ENCODE measurements at places on chromosomes 11 and 22.

DNA sequence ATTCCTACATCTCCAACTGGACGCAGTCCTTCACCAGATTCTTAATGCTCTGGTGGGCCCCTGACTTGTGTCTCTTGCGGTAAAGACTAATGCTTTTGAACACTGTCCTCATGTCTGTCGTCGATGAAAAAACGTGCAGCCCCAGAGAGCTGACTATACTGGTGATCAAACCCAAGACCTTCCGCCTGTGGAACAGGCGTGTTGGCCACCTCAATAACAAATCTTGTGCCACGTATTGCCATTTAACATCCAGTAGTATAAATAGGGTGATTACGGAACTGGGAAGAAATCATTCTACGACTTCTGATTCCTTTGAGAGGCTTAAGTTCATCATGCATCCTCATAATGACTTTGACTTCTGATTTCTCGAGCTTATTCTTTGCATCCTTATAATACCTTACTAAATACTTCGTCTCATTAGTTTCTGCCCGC is 45.6 kb downstream of the OR4D9 start:
- DNase-seq: no peak

DNA sequence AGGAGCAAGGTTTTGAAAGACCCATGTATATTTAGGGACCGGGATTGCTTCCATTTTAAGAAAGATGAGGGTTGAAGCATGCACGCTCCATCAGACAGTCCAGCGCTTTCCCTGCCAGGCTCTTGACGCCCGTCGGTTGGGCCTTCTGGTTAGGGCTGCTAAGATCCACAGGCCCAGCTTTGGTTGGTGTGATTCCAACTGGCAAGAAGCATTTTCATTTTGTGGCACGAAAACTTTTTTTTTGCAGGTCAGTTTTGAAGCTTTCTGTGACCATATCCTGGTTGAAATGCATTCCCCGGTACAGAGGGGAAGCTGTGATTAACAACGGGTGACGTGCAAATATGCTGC is 34.3 kb upstream of the MPPED1 start:
- no peak for DNase-seq

DNA sequence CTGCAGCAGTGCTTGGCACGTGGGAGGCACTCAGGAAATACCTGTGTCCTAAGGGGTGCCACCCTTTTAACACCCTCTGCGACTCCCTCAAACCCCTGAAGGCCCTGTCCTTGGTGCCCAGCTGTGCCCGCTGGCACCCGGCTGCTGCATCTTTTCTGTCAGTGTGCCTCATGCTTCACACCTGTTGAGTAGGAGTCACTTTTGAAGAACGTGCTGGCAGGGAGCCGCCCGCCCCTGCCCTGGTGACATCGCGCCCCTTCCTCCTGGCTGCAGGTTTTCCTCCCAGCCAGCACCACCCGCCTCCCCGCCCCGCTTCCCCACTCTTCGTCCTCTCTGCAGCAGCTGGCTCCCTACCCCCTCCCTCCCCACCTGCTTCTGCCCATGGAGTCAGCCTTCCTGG is 17.8 kb downstream of the FRMD8 start:
- DNase-seq: no peak

DNA sequence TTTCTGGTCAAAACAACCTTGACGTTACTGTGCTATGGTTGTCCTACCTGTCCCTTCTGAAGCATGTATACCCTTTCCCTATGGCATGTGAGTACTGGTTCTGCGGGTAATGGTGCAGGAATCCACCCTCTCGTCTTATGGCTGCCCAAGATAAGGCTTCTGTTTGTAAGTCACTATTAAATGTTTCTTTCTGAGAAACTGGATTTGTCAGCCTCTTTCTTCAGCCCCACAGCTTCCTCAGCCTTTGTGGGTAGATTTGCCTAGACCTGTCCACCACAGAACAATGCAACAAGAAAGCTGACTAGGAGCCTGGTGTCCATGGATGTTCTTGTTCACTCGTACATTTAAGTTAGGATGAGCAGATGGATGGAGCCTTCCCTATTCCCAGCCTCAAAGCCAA is 14.4 kb downstream of the MMP7 start:
- no peak for DNase-seq

GRCh38 chr11:93969925-93970922 is 50.9 kb upstream of the HEPHL1 start:
- DNase-seq: no peak

- no peak for DNase-seq
Measured at GRCh38 chr11:12547953-12548650, 126.1 kb upstream of the TEAD1 start.

DNA sequence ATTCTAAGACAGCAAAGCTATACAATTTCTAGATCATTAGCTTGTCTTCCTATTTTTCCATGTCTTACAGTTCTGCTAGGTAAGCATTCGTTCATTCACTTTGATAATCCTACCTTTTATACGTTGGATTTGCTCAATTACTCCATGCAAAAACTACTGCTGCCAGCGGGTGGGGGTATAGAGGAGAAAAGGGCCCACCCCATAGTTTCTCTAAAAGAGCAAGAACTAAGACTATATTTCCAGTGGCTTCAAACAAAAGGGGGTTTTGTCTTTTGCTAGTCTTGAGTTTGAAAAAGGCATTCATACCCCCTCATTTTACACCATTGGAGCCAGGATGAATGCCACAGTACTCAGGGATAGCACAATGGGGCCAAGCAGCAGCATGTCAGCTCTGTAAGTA is 155.7 kb downstream of the WT1 start:
- DNase-seq: peak; percentile 65

- DNase-seq: no peak
Measured at GRCh38 chr22:17269607-17270261, 50.5 kb upstream of the ADA2 start.

DNA sequence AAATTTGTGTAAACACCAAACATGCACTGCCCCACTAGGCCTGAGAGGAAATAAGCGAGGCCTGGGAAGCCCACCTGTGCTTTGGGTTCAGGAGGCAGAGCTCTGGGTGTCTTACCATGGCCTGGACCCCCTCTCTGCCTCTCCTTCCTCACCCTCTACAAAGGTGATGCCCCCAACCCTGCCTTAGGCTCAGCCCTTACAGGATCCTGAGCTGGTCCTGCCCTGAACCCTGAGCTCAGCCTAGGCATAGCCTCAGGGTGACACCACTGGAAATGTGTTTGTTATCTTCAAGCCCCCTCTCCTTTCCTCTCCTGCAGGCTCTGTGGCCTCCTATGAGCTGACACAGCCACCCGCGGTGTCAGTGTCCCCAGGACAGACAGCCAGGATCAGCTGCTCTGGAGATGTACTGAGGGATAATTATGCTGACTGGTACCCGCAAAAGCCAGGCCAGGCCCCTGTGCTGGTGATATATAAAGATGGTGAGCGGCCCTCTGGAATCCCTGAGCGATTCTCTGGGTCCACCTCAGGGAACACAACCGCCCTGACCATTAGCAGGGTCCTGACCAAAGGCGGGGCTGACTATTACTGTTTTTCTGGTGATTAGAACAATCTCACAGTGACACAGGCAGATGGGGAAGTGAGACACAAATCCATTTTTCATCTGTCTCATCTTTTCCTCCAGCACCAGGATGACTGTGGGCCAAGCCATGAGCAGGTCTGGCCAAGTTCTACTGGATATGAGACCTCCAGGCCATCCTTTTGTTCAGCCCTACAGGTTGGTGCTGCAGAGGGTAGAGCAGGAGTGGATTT is 117.8 kb downstream of the GGTLC2 start:
- DNase-seq: no peak

GRCh38 chr11:83162377-83162776 is 5.4 kb downstream of the PCF11 start:
- no peak for DNase-seq

DNA sequence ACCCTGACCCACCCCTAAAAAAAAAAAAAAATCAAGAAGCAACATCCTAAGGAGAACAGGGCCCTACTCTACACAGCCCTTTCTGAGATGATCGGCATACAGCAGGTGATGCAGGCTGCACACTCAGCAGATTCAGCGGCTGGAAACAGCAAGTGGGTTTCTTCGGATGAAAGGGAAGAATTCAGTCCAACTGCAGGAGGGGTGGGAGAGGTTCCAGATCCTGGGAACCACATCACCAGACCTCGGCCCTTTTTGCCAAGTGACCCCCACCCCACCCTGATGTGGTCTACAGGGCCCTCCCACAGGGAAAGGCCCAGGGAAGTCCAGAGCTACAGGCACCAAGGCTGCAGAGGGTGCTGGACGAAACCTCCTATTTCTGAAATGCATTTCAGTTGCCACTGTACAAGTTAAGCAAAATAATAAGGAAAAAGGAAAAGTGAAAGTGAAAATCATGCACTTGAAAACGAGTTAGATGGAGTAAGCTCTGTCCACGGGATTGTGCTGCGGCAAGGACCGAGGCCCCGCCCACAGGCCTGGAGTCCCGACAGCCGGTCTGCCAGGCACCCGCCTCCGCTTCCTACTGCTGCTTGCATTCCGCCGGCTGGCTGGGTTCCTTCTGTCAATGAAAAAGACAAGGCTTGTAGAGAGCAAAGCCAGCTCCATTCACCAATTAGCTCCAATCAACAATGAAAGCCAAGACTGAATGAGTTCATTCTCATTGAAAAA is 16.0 kb upstream of the PHLDA2 start:
- DNase-seq: peak; percentile 77

DNA sequence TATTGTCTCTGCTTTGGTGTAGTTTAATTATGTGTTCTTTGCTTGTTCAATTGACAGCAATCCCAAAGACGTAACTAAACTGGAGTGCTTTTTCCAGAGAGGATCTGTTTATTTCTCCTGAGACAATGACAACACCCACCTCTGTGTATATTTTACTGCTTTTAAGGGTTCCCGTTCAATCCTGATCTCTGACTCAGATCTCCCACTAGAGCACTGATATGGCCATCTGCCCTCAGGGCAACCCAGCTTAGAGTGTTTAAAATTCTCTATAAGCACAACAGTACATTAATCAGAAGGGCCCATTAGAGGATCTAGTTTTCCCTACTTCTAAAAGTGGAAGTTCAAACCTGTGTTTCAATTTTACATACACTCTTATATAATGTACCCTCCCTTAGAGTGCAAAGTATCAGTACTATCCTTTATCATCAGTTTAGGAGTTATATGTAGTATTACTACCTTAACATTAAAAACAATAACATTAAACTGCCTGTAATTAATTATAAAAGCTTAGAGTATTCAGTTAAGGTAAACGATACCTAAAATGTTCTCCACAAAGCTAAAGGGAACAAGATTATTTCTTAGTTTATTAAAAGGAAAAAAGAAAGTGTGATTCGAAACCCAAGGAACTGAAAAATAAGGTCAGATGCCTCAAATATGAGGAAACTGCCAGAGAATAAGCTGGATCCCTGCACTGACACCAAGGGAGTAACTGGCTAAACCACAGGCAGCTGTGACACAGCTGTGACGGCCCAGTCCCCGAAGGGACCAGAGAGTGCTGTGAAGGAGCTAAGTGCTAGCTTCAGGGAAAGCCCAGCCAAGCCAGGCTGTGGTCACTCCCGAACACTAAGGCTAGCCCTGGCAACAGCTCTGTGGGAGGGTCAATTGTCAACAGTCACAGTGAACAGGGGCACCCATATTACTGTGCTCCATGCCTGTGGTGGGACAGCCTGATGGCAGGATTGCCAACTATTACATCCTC is 15.2 kb downstream of the UFD1 start:
- peak; percentile 44 for DNase-seq

DNA sequence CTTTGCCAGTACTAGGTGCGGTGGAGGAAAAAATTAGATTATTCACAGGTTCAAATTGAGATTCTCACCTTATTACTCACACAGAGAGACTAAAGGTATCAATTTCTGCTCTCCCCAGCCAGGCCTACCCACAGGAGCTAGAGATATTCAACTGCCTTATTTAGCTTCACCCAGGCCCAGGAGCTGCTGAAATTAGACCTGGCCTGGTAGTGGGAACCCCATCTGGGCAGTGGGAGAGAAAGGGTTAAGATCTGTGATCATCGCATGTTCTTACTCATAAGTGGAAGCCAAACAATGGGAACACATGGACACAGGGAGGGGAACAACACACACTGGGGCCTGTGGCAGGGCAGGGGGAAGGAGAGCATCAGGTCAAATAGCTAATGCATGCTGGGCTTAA is 20.9 kb upstream of the MICAL2 start:
- no peak for DNase-seq

- no peak for DNase-seq
Measured at GRCh38 chr11:102416976-102417375, 35.6 kb downstream of the TMEM123 start.

DNA sequence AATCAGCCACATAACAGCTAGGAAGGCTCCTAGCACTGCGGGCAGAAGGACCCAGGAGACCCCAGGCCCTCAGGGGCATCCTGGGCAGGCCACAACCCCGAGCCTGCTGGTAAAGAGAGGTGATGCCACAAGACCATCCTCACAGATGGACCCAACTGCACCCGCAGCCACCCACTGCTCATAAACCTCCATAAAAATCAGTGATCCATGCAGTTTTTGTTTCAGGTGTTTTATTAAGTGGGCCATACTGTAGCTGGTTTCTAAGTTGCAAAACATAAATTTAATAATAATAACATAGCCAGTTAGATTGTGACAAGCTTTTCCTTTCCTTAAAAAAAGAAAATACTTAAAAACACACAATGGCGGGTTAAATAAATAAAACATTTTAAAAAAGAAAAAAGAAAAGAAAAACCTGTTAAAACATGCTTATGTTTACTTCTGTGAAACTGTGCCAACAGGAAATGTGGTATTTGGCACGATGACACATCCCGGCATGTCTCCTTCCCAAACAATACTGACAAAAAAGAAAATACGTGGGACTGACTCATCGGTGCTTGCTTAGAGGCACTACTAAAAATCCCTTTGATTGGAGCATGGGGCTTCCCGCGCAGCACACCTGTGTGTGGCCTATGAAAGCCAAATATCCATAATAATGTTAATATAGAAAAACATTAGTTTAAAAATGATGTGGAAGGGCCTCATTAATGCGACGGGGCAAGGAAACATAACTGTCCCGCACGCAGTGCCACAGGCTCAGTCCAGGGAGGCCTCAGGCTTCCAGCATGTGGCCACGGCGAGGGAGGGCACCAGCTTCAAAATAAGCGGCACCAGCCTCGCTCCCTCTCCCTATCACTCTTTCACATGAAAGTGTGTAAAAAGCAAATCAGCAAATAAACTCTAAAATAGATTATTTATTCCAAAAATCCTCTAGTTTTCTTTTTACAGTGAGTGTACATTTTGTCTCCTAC is 47.5 kb upstream of the SCUBE2 start:
- peak; percentile 49 for DNase-seq
